Stimulated activated CD8-positive, alpha-beta memory T cell treated with anti-CD3 and anti-CD28 coated beads, Interleukin-2, amount 100 ng/mL, for 1 hour (primary cell): ENCODE measurements at places on chromosomes 7 and 10.
A peak's percentile ranks its signal among the peaks of the same experiment; 100 is the strongest.

GRCh38 chr7:142894112-142894984, 8.8 kb upstream of the TRPV6 start:
- DNase-seq = no peak

DNA sequence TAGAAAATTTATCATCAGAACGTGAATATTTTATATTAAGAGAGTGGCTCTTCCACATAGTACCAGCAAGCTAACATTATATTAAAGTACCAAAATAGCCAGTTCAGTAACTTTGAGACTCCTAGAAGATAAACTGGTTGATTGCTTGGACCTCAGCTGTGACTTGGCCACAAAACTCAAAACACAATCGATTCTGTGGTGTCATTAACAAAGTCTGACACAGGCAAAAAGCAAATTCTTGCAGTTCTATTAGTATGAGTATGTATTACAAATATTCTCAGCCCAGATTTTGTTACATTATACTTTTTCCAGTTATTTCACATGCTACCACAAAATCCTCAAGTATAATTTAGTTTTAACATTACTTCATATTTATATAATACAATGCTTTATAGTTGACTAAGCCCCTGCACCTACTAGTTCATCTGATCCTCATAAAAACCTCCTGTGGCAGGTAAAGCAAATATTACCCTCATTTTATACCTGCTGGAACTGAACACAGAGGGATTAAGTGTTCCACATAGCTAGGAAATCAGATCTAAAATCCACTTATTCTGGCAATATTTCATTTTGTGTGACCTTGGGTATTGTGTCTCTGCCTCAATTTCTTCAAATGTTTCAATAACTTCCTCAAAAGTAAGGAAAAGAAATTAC, 279.9 kb upstream of the MKLN1 start:
- no peak for DNase-seq

DNA sequence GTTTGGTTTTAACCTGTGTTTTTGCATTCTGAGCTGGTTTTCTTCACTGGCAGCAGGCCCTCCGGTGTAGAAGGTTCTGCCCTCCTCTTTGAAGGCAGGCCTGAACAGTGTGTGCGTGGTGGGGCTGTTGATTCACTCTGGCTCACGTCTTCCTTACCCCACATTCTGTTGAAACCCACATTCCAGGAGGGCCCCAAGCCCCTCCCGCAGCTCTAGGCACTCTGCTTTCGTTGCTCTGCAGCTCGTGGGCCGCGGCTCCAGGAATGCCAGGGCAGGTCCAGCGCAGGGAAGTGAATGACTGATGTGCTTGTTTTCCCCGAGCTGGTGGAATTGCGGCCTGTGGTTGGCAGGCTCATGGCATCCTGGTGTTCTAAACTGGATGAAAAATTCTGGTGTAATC, 49.0 kb downstream of the HTRA1 start:
- DNase-seq = no peak

DNA sequence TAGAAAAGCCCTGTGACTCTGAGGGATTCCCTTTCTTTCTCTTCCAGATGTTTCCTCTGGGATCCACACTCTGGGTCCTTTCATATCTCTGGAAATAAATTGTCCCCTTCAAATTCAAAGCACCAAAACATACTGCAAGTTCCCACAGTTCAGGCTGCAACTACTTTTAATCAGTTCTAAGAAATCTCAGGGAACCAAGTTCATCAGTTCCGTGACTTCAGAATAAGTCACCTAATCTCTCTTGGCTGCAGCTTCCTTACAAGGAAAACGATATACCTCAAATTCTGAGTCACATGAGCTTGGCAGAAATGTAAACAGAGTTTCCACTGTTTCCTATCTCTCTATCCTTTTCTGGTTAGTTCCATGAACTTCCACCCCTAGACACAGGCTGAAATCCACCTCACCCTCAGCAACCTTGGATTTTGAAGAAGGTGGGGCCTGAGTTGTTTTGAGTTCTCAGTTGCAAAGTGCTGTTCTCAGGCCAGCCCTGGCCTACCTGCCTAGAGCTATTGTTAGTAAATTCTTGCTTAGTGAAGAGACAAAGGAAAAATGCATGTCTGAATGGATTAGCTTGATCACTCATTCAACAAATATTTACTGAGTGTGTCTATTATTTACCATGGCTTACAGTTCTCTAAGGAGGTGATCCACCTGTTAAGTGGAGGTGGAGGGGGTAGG, 59.3 kb upstream of the IL6 start:
- no peak for DNase-seq

GRCh38 chr7:94298943-94299342, 95.8 kb upstream of the COL1A2 start:
- DNase-seq = no peak

DNA sequence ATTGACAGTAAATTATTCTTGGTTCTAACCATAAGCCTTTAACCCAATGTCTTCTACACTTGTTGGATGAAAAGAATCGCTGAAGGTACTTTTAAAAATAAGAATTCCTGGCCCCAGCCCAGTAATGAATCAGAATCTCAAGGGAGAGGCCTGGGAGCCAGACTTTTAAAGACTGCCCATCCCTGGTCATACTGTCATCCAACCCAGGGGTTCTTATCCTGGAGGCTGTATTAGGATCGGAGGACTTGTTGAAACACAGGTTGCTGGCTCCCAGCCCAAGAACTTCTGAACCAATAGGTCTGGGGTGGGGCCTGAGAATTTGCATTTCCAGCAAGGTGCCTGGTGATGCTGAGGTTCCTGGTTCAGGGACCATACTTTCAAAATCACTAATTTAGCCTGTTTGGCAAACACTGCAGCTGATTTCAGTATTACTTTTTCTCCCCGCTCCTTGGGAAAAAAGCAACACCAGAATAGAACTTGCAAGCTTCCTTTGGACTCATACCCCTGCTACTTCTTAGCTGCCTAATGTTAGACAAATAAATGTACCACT, 79.5 kb upstream of the FAM133B start:
- DNase-seq = no peak

GRCh38 chr10:3192856-3193635, 20.5 kb upstream of the PITRM1 start:
- peak; percentile 17 for DNase-seq

DNA sequence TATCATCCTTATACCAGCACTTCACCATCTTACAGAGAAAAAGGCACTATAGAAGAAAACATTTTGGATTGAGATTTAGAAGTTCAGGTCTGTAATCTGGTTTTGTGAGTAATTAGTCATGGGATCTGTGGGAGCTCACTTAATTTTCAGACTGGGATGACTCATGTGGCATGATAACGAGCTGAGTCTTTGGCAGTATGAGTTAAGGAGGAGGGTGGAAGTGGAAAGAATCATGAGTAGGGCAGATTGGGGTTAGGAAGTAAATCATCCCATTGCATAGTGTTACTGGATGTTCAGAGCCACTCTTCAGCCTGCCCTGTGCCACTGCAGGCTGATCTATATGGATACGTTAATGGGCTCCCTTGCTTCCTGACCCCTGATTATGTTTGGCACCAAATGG, 64.9 kb downstream of the ZNF92 start:
- no peak for DNase-seq

GRCh38 chr7:100483722-100484672, at the start of gene NYAP1:
Gene NYAP1 (plus strand): TSS chr7:100483927. CDS start chr7:100485312, 1,385 bp downstream.
- peak; percentile 15 for DNase-seq

- DNase-seq = no peak
Measured at GRCh38 chr7:30674420-30674819, 7.8 kb downstream of the CRHR2 start.
